CD4-positive, alpha-beta T cell treated with Interleukin-6 at 100 ng/mL for 8 hours (primary cell): ENCODE measurements at places on chromosomes 5 and 9.
A peak's percentile ranks its signal among the peaks of the same experiment; 100 is the strongest.

- DNase-seq: no peak
Observed at GRCh38 chr9:5511476-5511875, 1.1 kb downstream of the PDCD1LG2 start.

DNA sequence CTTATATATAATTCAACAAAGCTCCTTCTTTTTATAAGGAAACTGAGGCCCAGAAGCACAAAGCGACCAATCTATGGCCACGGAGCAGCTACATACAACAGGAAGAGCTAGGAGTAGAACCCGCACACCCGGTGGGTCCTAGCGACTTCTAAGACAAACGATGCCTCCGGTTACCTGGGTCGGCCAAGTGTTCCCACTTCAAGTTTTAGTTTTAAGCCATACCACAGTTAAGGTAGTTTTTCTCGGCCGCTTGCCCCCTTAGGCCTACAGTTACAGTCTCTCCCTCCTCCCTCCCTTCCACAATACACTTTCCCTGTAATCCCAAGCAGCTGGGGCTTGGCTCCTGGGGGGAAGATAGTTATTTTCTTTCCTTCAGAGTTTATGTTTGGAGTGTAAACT, 533 bp downstream of the SREK1IP1 start:
- peak; percentile 2 for DNase-seq

GRCh38 chr5:77423022-77423750, 68.9 kb downstream of the WDR41 start:
- no peak for DNase-seq

DNA sequence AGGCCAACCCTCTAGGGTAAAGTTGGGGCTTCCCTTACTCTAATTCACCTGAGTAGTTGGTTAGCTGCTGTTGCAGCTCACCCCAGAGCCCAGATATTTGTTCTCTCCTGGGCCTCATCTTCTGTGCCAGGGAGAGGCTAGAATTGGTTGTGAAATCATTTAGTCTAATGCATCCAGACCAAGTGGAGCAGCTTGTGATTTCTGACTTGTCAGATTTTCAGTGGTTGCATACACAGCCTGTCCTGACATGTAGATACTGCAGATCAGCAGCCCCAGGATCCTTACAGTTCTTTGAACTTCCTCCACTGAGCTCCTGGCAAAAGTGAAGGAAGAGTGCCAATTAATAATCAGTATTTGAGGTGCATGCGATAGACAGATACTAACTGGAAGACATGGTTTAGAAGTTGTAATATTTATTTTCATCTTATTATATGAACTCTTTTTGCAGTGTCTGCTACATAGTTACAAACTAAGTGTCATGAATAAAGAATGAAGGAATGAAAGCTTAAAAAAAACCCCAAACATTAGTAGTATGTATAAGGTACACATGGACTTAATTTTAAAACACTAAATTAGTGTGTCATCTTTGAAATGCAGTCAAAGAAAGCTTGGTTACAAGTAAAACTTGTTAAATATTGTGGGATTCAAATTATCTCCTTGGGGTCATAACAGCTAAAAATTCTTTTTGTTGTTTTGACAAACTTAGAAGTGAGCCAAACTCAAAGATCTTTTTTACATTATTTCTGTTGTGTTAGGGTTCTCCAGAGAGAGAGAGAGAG, 128.5 kb downstream of the VPS13A start:
- DNase-seq: no peak

DNA sequence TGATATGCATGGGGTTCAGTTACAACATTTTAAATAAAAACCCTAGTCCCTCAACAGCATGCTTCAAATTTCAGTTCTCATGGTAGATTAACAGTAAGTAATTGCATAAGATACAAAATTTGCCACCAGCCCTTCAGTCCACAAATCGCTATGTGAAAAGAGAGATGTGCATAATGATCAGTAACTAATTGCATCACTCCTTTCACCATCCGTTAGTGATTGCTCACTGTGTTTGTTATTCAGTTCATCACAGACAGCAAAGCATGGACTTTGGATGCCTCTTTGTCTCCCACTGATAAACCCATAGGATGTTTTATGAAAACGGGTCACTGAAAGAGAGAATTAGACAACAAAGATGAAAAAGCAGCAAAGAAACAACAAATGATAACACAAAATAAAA, 103.2 kb downstream of the MCTP1 start:
- no peak for DNase-seq

DNA sequence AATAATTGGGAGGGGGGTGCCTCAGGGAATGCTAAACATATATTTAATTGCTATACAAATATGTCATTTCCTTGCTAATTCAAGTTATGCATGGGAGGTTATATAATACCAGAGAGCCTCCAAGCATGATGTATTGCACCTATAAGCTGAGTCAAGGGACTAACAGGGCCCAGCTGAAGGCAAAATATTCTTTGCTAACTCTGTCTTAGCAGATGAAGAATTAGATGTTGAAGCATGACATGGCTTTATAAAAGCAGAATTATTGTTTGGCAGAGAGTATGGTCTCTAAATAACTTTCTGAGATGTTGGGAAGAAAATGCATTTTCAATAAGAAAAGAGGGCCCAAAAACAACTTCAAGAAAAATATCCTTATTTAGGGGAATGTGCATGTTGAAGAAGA, 60.4 kb downstream of the SGCD start:
- DNase-seq: no peak

- DNase-seq: no peak
Observed at GRCh38 chr5:94276048-94276447, 342.4 kb downstream of the KIAA0825 start.

- no peak for DNase-seq
Observed at GRCh38 chr9:111036429-111036789, 1.9 kb downstream of the LPAR1 start.

GRCh38 chr9:35107297-35108290, 4.7 kb upstream of the STOML2 start:
- DNase-seq: no peak

DNA sequence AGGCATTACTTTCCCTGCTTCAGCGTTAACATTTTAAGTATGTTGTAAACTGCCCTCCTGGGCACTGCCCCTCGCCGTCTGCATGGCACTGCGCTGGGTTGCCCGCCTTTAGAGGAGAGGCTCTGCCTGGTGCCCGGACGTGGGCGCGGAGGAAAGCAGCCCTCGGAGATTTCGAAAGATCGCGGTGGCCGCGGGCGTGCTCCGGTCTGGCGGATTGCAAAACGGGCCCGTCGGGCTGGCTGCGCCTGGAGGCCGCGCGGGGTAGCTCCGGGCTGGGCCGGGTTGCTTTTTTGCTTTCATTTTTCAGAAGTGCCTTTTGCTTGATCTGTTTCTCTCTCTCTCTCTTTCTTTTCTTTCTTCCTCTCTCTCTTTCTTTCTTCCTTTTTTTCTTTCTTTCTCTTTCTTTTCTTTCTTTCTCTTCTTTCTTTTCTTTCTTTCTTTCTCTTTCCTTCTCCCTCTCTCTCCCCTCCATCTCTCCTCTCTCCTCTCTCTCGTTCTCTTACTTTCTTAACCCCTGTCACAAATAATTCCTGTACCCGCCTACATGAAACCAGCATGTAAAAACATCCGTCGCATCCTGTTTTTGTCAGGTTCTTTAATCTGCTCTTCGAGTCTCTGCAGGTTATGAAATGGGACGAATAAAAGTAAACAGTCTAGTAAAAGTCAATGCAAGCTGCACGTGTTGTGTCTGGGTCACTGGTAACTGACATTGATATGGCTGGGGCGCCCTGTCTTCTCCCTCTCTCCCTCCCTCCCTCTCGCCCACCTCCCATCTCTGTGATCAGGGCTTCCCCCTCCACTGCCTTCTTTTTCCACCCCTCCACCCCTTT, 1.7 kb downstream of the FST start:
- peak; percentile 29 for DNase-seq

- DNase-seq: no peak
Observed at GRCh38 chr5:11584017-11584416, 320.2 kb downstream of the CTNND2 start.

GRCh38 chr9:93597142-93597706, 20.8 kb downstream of the PHF2 start:
- no peak for DNase-seq

DNA sequence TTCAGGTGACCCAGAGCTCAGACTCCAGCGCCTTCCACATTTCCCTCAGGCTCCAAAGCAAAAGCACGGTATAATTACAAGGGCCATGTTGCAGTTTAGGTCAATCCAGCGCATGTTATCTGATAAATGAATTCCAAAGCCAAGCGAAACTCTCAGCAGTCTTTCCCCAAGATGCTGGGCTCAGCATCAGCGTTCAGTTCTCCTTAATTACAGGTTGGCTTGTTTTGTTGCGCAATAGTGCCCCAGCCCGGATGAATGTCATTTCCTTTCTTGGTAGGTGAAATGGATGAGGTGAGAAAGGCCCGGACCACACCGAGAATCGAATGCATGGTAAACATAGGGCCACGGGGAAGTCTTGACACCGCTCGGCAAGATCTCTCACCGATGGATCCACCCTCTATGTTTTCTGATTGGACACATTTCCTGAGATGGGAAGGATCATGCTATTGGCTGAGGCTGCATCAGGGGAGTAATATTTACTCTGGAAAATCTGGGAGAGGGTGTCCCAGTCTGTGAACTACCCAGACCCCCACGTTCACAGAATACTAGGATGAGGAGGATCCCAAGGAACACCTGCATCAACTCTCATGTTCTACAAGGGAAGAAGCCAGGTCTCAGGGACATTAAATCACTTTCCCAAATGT, 221.2 kb upstream of the ANKRD55 start:
- peak; percentile 19 for DNase-seq

DNA sequence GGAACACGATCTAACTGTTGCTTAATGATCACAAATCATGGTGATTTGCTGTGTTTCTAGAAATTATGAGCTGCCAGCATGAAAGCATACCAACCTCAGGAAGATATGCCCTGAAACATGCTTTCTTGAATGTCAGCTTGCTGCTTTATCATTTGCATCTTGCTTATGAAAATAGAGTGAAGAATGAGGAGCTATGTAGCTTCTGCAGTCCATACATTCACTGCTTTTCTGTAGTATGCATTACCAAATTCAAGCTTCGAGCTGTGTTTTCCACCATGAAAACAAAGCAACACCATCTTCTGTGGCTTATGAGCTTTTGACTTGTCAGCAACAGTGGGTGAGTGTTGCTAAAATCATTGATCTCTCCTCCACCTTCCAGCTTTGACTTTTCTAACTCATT, 16.5 kb downstream of the F2RL2 start:
- DNase-seq: no peak

- no peak for DNase-seq
Observed at GRCh38 chr5:94376672-94377345, 241.6 kb downstream of the KIAA0825 start.

DNA sequence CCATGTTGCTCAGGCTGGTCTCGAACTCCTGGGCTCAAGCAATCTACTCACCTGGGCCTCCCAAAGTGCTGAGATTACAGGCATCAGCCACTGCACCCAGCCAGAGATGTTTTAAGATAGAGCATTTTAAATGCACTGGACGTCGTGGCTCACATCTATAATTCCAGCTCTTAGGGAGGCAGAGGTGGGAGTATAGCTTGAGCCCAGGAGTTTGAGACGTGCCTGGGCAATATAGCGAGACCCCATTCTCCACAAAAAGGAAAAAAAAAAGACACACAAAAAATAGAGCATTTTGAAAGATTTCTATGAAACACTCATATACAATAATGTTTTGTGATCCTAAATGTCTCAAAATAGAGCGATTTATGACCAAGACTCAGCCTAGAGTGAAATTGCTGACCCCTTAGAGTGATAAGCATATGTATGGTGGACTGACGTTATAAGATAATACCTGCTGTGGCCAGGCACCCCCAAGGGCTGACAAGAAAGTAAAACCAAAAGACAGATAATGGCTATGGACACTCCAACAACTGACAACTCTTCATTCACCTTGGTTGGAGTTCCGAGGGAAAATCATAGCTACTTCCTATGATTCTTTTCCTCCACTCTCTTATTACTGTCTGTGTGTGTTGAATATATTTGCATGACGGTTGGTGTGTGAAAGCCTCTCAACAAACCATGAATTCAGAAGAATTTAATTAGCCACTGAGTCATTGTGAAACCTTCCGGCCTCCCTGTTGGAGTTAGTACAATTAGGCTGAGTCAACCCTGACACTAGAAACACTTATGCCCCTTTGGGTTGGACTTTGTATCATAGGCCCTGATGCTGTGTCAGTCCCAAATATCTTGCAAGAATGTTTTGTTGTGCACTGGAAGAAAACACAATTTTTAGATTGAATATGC, 526.5 kb upstream of the NUDT12 start:
- no peak for DNase-seq

GRCh38 chr5:159065135-159065534, 34.6 kb downstream of the EBF1 start:
- no peak for DNase-seq

DNA sequence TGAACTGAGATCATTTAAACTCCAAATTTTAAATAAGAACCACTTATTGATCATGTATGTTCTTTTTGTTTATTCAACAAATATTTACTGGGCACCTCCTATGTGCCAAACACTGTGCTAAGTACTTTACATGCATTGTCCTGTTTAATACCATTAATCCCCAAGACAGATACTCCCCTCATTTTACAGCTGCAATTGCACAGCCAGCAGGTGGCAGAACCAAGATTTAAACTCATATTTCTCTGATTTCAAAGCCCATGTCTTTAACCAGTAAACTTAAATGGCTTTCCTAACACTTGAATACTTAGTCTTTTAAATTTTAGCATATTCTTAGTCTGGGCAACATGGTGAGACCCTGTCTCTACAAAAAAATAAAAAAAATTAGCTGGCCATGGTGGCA, 43.4 kb upstream of the KIAA1958 start:
- peak; percentile 14 for DNase-seq

- no peak for DNase-seq
Observed at GRCh38 chr5:139862803-139863202, 67.2 kb downstream of the PSD2 start.

- no peak for DNase-seq
Observed at GRCh38 chr5:1177826-1178528, 23.4 kb upstream of the SLC6A19 start.

GRCh38 chr9:119273984-119274665, 95.1 kb downstream of the BRINP1 start:
- DNase-seq: no peak

- peak; percentile 21 for DNase-seq
Observed at GRCh38 chr5:157994906-157995519, 136.1 kb upstream of the CLINT1 start.

DNA sequence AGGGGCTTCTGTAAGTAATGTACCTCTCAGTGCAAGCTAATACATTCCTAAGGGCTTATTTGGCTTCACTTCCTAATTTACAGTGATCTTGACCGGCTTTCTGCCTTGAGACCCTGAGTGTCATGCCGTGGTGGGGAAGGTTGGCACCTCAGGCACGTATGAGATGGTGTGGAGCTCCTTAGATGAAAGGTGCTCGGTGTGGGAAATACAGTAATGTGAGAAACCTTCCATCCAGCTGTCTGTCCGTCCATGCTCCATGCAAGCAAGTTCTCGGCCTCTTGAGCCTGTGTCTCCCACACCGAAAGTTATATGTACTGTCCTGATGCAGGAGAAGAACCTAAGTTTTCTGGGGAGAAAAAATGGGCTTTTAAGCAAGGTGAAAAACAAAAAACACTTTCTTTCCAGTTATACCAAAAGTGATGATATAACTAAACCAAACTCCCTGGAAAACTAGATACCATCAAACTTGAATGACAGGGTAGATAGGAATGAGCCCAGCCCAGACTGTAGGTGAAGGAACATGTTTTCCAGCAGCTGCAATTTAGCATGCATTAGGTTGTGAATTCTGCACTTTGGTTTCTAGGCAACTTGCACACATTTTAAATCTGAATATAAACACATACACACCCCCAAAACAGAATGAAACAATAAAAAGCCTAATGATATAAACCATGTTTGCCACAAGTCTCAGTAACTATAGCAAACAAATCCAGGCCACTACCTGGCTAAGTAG, 279.6 kb downstream of the FANCC start:
- DNase-seq: no peak
